CD4-positive, alpha-beta T cell treated with Interferon gamma for 1 hour (primary cell): ENCODE measurements at places on chromosomes 7 and 10.

GRCh38 chr7:24328050-24328449, 44.1 kb downstream of the NPY start:
- no peak for DNase-seq

DNA sequence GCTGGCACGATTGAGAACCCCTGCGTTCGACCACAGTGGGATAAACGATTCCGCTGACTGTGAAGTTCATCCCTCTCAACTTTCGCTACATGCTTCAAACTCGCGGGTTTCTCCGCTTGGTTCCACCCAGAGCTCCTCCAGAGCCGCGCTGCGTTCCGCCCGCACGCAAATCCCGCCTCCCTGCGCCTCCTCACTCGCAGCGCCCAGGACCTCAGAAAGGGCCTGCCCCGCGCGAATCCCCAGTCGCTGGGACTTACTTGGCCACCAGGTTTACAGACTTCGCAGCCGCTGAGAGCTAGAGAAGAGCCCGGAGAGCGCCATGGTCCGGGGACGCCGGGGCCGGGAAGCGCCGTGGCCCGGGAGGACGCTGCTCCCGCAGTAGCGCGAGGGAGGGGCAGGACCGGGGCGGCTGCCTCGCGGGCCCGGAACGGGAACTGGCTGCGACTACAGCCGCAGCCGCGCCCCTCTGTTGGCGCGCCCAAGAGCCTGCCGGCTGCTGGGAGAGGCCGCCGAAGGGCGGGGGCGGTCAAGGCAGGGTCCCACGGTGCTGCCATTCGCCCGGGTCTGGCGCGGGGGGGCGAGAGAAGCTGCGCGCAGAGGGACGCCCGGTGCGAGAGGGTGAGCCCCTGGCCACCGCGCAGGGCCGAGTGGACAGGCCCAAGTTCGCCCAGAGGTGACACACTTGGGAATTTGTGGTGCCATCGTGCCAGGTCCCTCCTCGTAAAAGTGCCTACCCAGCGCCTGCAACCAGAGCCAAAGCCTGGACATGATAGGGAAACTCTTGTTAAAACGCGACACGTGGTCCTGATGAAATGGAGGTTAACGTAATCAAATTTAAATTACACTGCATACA, at the start of gene NOD1:
TSS of gene NOD1 (minus strand) at position 436 of the 853 bp plus-strand sequence. CDS start 21,863 bp downstream, outside the sequence.
- peak; percentile 57 for DNase-seq

- DNase-seq, result no peak
These were observed 37.2 kb downstream of the MKLN1 start for GRCh38 chr7:131364767-131365344.

DNA sequence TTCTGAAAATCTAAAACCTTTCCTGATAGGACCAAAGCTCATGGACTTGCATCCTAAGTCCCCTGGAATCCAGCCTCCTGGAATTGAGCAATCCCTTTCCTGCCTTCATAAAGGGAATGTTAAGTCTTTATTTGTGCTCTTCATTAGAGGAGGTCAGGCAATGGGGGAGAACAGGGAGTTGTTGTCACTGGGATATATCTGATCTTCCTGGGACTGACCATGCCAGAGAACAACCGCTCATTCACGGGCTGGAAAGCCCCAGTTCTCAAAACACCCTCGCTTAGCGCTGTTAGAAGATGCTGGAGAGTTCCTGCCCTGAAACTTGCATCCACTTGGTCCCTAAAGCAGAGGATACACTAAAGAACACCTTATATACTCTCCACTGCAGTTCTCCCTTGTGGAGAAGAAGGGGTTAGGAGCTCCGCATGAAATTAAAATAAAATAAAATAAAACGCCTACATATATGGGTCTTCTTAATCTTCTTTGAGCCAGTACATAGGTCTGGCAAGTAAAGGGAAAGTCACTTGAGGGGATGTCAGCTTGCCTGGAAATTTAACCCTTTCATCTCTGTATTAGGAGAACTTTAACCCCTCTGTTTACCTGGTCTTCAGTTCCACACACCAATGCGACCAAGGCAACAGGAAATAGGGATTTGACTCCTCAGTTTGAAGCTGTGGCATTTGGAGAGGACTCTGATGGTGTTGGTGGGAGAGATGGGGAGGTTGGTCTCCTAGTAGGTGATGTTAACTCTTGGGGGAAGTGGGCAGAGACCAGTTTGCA, 1.2 kb downstream of the SORCS1 start:
- no peak for DNase-seq

DNA sequence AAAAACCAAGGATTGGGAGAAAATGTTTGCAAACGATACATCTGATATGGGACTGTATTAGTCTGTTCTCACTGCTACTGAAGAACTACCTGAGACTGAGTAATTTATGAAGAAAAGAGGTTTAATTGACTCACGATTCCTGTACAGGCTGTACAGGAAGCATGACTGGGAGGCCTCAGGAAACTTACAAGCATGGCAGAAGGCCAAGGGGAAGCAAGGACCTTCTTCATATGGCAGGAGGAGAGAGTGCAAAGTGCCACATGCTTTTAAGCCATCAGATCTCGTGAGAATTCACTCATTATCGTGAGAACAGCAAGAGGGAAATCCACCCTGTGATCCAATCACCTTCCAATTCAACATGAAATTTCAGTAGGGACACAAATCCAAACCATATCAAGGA, 11.0 kb downstream of the ZNF713 start:
- no peak for DNase-seq
